ENCODE measurements at places on chromosomes 6 and 20.

GRCh38 chr6:149014631-149015534 is 268.1 kb downstream of the UST start:
- DNase-seq, result peak; percentile 43

- peak; percentile 60 for DNase-seq
Observed at GRCh38 chr20:50744143-50744792, 12.9 kb downstream of the PARD6B start.

- DNase-seq, result no peak
Observed at GRCh38 chr6:166655713-166656229, 28.7 kb upstream of the RPS6KA2 start.

DNA sequence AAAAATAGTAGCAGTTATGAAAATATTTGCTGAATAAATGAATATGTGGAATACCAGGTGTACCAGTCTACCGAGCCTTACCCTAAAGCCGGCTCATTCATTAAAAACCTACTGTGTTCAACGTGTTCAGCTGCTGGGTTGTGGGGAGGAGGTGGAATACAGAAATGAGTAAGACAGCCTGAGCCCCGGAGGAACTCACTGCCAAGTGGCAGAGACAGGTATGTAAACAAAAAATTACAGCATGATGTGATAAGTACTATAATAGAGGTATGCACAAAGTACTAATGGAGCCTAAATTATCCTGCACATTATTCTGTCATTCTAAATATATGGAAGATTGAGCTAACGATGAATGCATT is 6.8 kb upstream of the ADTRP start:
- no peak for DNase-seq

- no peak for DNase-seq
Observed at GRCh38 chr20:62737271-62737811, 28.7 kb downstream of the NTSR1 start.

GRCh38 chr20:63750807-63751470 is 11.4 kb downstream of the SLC2A4RG start:
- no peak for DNase-seq

DNA sequence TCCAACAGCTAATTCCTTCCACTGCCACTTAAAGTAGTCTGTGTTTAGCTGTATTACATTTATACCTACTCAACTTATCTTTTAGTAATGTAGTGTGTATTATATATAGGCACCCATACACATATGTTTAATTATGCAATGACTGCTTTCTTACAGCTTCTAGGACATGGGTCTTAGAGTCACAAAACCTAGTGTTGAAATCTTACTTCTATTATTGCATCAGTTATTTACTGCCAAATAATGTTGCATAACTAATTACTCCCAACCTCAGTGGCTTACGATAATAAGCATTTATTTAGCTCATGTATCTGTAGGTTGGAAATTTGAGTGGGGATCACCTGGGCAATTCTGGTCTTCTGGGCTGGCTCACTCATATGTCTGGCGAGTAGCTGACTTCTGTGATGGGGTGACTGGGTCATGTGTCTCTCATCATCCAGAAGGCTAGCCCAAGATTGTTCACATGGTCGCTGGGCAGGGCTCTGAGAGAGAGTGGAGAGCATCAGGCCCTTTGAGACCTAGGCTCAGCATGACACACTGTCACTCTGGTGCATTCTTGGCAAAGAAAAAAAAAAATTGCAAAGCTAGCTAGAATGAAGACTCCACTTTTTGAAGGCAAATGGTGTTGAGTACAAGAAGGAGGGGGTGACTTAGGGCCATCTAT is 187.0 kb downstream of the PLCB1 start:
- no peak for DNase-seq
